ENCODE measurements at places on chromosomes 1 and 21.

DNA sequence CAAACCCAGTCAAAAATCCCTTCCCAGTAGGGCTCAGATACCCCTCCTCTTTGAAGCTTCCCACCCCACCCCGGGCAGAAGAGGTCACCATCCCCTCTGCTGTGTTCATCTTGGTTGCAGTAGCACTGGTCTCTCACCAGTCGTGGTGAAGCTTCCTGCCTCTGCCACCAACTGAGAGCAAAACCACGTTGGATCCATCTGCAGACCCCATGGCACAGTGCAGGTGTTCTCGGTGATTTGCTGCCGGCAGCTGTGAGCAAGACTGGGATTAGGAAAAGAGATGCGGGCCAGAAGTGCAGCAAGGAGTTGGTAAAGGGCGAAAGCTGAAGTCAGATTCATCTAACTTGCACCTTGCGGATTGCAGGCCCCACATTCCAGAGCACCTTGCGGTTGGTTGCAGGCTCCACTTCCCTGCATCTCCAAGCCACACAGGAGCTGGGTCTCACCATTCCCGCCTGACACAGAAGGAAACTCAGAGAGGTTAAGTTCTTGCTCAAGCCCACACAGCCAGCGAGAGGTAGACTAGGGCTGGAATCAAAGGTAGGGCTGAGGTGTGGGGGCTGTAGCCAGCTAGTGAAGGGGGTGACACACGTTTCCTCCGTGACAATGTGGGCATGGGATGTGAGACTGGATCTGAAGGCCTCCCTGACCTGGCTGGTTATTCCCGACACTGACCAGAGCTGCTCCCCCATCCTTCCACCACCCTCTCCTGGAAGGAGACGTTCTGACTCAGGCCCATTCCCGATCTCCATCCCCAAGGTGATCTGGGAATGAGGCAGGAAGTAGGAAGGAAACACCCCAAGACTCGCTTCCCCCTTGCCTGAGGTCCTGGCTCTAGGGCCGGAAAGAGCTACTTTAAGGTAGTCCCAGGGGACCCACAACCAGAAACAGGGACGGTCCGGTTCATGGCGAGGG, 3.3 kb upstream of the FAM110D start:
- no peak for DNase-seq

DNA sequence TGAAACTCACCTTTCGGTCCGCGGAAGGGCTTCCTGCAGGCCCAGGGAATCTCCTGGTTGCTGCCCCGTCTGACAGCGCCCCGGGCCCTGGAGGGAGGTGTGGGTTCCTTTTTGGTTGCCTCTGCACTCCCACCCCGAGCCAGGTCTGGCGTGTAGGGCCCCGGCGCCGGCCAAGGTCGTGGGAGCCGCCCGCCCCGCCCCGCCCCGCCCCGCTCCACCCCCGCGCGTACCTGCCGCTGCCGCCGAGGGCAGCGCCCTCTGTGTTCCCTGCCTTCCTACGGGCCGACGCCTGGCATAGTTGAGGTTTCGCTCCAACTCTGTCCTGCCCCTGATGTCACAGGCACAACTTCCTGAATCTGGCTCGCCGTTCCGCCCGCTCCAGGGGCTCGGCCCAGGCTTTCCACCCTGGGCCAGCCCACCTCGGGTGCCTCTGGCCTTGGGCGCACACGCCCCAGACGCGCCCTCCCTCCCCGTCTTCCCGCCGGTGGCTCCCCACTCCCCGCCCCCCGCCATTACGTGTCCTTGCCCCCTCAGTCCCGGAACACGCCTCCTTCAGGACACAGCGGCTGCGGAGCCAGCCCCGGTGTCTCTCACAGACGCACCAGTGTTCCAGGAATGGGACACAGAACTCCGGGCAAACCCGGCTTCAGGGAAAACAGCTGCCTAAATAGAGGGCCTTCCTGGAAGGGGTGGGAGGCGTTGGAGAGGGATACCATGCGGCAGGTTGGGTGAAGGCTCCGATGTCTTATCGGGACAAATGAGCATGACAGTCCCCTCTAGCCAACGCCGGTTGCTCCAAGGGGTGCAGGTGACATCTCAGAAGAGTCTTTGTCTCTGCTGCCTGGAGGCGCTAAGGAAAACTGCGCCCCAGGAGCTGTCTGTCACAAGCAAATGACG, at the start of gene KIAA0040:
KIAA0040 (minus strand) TSS at position 147 of the 897 bp plus-strand sequence. CDS start 31,763 bp downstream, outside the sequence.
- peak; percentile 23 for DNase-seq

DNA sequence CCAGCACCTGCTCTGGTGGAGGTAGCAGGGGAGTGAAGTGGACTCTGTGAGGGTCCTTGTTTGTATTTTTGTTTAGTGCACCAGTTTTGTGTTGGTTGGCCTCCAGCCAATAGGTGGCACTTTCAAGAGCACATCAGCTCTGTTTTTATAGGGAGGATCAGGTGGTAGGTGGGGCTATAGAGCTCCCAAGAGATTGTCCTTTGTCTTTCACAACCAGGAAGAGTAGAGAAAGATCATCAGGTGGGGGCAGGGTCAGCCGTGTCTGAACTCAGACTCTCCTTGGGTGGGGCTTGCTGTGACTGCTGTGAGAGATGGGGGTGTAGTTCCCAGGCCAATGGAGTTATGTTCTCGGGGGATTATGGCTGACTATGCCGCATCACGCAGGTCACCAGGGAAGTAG, 159.8 kb downstream of the ZNF326 start:
- DNase-seq, result no peak

GRCh38 chr1:172473302-172473701, 29.4 kb upstream of the PIGC start:
- DNase-seq, result no peak

GRCh38 chr1:209168204-209168603, 415.3 kb upstream of the CAMK1G start:
- DNase-seq, result no peak

DNA sequence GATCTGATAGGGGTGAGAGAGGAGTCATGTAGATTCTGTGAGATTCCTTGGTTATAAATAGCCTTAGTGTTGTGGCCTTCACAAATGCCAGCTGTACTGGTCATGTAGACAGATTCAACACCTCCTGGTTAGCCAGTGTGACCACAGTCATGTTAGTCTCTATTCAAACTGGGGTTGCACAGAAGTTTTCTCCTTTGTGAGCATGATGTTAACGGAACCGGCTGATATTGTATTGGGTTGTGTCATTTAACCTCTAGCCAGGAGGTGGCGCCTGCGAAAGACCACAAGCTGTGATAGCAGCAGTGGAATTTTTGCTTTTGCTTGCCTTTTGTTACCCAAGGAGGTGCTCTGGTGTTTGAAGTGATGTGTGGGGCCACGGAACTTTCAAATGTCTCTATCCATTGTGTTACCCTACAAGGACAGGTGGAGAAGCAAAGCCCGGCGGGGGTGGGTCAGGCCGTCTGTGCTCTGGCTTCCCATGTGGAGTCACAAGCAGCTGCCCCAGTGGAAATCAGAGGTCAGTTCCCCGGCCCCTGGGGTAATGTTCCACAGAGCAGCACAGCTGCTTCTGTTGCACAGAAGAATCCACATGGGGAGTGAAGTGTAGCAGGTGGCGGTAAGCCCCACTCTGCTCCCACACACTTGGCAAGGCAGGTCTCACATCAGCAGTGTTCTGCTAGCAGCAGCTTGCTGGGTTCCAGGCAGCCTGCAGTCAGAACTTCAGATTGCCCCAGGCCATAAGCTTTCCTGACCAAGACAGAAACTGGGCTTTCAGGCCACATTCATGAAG, 112.6 kb downstream of the ADAMTS1 start:
- DNase-seq, result no peak

DNA sequence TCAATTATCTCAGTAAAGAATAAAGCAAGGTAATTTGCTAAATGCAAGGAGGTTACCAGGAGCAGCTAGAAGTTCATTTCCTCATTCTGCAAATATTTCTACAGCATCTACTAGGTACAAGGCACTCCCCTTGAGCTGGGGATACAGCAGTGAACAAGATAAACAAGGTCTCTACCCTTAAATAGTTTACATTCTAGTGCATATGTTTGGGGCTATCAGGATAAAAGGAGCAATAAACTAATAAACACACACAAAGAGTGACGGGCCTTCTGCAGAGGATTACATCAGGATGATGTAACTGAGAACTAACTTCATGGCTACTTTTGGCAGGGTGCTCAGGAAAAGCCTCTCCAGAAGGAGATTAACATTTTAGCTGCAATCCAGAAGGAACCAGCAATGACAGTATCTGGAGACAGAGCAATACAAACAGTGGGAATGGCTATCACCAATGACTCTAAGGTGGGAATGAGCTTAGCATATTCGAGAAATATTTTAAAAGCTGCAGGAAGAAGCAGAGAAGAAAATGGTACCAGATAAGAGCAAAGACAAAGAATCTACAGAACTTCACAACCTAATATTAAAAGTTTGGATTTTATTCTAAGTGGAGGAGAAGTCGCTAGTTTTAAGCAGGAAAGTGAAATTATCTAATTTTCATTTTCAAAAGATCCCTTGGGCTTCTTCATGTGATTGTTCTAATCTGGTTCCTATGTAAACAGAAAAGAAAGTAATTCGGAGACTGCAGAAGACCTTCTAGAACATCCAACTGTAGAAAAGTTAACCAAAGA, 25.8 kb downstream of the TP53BP2 start:
- DNase-seq, result no peak

GRCh38 chr1:59375321-59376220, 78.7 kb downstream of the FGGY start:
- DNase-seq, result no peak

- no peak for DNase-seq
Measured at GRCh38 chr21:43290421-43291346, 121.9 kb downstream of the CRYAA start.

GRCh38 chr1:7434566-7434965, 336.5 kb upstream of the VAMP3 start:
- no peak for DNase-seq

DNA sequence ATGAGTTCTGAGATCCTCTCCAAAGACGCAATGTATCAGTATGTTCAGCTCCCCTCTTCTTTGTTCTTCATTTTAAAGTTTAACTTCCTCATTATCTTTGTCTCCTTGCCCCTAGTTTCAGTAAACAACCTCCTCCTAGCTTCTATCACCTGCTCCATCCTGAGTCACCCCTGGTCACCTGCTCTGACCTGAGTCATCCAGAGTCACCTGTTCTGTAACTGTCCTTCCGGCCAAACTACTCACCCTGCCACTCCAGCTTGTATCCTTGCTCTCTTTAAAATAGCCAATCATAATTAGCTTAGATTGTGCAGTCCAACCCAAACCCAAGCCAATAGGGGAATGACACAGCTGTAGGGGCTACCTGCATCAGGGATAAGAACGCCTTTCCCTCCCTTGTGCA, 332.0 kb downstream of the OLFM3 start:
- DNase-seq, result no peak

DNA sequence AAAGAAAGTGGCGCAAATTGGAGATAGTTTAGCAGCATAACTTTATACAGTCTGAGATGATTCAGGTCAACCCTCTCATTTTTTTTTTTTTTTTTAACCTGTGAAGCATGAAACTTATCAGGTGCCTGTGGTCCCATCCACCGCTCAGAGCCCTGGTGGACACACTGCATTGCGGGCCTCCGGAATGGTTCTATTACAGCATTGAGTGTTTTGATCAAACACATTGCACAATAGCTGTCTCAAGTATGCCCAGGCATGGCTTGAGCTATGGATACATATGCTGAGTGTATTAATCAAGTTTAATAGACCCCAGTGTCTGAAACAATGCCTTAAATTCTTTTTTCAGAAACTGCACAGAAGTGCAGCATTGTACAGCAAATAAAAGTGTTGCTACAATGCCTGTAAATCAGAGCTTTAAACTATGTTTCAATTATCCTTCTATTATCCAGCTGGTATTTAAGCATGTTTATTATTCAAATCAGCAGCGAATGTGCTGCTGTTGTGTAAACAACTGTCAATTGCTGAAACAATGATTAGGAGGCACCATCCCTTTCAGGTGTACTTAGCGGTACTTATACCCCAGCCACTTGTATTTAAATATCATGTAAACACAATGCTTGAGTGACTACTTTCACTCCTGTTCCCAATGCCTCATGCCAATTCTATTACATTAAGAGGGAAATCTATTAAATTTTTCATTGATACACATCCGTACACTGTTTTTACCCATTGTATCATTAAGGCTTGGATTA, 456.6 kb downstream of the RPS6KC1 start:
- DNase-seq, result no peak

DNA sequence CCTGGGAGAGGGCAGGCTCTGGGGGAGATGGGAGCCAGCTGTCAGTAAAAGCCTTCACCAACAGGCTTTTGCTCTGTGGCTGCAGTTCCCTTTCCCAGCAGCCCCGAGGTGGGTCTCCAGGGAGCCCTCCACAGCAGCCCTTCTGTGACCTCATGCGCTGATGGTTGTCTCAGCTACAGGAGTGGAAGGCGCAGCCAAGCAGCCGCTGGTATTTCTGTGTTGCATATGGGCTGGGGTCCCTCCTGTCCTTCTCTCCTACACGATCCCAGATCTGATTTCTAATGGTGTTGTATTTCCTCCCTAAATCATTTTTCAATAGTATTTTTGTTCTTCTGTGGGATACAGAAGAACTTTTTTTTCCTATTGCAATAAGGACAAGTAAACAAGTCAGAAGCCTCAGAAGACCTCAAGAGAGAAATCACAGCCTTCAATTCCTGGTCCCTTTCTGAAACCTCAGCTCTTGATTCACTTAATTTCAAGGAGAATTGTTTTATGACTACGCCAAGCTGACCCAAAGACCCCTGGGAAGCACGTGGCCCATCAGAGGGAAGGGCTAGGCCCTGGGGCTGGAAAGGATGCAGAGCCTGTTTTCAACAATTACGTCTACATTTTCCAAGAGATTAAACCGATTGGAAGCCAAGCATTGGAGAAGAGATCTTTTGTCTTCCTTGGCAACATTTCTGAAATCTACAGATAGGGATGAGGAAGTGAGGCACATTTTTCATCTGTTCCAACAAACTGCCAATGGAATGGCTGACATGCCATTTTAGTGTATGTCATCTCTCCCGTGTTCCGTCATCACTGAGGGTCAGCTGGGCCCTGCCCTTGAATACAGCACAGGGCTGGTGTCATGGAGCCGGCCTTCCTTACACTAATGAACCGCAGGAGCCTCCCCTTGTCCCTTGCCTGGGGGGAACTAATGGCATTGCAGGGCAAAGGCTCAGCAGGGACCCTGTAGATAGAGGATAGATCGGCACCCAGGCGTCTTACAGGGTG, 42.0 kb upstream of the SCCPDH start:
- no peak for DNase-seq

- no peak for DNase-seq
Measured at GRCh38 chr1:230781131-230781530, 33.9 kb downstream of the CAPN9 start.

DNA sequence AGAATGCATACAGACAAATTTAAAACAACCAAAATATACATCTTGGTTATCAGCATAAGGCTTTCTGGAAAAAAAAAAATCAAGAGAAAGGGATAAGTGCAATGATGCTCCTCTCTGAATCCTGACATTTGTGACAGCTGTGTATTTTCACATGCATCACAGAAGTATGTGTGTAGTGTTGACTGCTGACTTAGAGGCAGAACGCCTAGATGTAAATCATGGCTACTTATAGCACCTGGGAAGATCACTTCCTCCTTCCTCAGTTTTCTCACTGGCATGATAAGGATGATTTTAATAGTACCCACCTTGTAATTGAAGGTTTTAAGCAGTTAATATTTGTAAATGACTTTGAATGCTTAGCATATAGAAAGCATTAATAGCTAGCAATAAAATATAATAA, 112.5 kb downstream of the MRPL39 start:
- DNase-seq, result no peak

- DNase-seq, result no peak
Measured at GRCh38 chr1:39777306-39777705, 6.2 kb upstream of the OXCT2 start.

GRCh38 chr1:221837896-221838295, 96.0 kb upstream of the DUSP10 start:
- DNase-seq, result no peak

Data from cortex of kidney (tissue), 1 donor.